ENCODE measurements at places on chromosomes 13 and 19.

DNA sequence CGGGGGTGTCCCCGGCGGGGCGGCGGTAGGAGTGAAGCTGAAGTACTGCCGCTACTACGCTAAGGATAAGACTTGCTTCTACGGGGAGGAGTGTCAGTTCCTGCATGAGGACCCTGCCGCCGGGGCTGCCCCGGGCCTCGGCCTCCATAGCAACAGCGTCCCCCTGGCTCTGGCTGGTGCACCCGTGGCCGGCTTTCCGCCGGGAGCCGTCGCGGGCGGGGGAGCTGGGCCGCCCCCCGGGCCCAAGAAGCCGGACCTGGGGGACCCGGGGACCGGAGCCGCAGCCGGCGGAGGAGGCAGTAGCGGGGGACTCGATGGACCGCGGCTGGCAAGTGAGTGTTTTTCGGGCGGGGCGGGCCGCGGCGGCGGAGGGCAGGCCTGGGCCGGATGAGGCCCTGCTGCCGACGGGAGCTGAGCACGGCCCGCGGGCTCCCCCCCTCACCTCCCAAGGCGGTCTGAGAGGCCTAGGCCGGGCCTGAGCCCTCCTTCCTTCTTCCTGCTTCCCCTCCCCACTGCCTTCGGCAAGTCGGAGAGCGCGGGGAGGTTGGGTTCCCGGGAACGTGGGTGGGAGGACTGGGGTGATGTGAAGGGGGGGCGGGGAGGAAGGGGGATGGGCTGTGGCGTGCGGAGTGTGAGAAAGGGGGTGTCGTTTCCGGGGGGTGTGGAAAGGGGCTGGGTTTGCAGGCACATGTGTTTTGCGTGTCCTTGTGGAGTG lies 568 bp downstream of the PAN3 start:
- DNase-seq = peak; percentile 76

DNA sequence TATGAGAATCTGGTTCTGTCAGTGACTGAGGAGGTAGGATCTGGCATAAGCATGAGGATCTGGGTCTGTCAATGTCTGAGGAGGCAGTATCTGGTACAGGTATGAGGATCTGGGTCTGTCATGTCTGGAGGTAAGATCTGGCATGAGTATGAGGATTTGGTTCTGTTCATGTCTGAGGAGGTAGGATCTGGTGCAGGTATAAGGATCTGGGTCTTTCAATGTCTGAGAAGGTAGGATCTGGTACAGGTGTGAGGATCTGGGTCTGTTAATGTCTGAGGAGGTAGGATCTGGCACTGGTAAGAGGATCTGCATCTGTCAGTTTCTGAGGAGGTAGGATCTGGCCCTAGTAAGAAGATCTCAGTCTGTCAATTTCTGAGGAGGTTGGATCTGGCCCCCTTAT lies 12.4 kb upstream of the PDCD2L start:
- no peak for DNase-seq

DNA sequence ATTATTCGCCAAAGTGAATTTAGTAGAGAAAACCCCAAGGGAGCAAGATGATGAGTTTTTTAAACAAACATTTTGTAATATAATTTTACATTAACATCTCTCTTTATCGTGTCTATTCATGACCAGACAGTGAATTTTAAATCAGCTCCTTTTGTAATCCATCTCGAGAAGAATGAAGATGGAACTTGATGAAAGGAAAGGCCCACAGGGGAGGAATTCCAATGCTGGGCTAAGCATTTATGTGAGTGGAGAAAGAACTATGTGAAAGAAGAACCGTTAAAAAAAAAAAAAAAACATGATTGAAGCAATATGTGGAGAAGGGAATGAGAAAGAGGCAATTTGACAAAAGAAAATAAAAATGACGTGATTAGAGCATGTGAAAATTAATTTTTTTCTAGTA lies 170.6 kb downstream of the KCTD12 start:
- DNase-seq = no peak

- no peak for DNase-seq
Measured at GRCh38 chr19:2180881-2181632, 17.3 kb downstream of the DOT1L start.

DNA sequence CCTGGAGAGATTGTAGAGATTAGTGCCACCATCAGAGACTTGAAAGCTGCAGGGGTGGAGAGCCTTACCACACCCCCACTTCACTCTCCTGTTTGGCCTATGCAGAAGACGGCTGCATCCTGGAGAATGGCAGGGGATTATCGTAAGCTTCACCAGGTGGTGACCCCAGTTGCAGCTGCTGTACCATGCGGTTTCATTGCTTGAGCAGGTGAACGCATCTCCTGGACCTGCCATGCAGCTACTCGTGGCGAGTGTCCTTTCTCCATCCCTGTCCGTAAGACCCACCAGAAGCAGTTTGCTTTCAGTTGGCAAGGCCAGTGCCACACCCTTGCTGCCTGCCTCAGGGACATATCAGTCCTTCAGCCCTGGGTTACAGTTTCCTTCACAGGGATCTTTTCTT lies 21.2 kb downstream of the PPP5C start:
- no peak for DNase-seq

DNA sequence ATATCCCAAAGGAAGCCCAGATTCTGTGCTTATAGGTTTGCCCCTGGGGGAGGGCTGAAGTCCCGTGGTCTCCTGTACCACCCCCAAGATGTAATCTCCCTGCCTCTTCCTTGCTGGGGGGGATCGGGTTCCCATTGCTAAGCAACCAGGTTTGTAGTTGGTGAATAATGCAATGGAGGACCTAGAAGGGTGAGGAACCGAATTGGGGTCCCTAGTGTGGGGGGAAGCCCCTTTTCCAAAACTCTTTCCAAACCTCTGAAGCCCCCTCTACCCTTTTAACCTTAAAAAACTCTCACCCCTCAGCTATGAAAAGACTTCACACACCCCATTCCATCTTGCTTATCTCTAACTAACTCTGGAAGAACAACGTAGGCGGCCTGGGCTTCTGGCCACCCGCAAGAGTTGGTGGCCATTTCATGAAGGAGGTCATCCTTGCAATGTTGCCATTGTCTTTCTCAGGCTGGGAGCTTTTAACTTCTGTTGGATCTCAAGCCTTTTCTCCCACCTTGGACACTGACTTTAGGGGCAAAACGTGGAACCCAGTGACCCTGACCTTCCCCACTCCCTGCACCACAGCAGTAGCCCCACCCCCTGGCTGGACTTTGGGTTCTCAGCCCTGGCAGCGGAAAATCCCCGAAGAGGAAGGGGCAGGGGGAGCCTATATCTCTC lies 661 bp downstream of the PALM3 start:
- DNase-seq = no peak

GRCh38 chr13:44927968-44928367 lies 61.3 kb downstream of the NUFIP1 start:
- no peak for DNase-seq

DNA sequence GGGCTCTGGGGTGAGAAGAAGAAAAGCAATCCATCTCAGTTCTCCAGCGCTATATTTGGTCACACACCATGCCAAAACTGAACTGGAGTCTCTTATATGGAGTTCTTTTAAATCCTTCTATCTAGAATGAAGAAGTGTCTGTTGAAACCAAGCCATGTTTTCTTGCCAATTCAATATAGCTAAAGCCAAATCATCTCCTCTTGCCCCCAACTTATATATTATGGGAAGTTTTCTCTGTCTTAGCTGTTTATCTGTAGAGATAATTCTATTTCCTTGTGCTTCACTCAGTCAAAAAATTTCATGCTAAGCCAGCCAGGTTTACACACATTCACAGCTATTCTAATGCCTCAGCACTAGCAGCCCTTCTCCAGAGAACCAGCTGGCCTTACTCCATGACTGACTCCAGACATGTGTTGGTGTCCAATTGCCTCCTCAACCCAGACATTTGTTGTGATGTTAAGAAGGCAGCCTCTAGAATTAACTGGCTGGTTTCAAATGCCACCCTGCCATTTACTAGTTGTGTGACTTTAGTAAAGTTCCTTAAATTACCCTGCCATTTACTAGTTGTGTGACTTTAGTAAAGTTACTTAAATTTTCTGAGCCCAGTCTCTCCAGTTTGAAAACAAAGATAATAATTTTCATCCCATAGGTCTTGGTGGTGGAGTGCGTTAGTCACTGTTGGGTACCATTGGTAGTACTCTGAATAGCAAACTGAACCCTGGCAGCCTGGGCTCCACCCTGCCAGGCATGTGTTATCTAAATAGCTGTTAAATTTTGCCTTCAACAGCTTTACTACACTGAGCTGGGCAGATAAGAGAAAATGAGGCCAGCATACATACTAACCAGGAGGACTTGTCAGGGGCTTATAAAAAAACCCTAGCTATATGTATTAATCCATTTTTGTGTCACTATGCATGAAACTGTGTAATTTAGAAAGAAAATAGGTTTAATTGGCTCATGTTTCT lies 525.1 kb downstream of the LMO7 start:
- DNase-seq = no peak

DNA sequence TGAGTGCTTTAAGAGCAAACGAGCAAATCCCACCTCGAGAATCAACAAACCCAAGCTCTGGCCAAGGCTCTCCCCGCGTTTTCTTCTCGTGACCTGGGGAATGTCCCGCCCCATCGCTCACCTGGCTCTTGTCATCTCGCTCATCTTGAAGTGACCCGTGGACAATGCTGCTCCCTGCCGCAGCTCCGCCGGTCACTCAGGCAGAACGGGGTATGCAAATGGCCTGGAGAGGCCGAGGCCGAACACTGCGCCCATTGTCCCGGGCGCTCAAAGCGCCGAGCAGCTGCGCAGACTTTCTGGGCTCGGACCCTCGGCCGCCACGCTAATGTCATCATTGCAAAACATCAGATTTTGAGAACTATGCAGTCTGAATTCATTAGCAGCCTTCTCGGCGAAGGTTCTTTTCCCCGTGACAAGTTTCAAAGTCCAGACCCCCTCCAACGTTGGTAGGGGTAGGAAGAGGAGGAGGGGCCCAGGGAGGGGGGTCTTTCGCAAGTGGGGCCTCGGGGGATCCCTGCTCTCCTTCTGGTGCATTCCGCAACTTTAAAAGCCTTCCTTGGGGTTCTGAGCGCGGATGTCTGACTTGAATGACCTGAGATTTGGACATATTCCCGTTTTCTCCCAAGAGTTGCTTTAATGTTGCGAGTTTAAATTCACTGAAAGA lies 39.7 kb downstream of the SOX1 start:
- DNase-seq = no peak

GRCh38 chr13:100767192-100767591 lies 92.6 kb upstream of the TMTC4 start:
- no peak for DNase-seq

DNA sequence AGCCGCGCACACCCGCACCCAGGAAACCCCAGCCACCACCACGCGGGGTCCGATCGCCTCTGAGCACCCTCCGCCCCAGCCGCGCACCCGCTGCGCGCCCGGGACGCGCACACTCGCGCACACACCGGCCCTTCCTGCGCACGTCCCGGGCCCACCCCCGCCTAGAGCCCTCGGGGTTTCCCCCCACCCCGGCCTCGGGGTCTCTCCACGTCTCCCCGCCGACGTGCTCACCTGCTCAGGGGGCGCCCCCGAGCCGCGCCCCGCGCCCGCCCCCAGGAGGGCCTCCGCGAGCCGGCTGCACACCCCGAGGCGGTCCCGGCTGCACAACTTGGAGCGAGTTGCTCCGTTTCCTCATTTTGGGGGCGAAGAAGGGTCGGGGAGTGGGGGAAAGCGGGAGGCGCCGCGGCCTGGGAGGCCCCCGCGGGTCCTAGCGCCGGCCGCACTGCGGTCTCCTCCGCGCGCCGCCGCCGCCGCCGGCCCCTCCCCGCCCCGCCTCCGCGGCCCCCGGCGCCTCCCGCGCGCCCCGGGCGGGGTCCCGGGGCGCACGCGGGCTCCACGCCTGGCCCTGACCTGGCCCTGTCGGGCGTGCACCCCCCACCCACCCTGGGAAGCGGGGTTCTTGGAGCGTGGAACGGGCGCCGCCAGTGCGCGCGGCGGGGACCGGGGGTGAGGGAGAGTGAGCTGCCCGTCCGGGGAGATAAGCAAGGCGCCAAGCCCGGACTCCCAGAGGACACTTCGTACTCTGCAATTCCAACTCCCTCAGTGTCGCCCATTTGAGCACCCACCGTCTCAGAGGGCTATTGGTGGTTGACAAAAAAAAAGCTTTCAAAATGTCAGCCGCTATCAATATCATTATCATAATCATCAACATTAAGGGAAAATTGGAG lies at the start of gene MATK:
Gene MATK, minus strand, starts transcription at position 444 of the 887 bp plus-strand sequence. CDS start 1,246 bp downstream, outside the sequence.
- no peak for DNase-seq

DNA sequence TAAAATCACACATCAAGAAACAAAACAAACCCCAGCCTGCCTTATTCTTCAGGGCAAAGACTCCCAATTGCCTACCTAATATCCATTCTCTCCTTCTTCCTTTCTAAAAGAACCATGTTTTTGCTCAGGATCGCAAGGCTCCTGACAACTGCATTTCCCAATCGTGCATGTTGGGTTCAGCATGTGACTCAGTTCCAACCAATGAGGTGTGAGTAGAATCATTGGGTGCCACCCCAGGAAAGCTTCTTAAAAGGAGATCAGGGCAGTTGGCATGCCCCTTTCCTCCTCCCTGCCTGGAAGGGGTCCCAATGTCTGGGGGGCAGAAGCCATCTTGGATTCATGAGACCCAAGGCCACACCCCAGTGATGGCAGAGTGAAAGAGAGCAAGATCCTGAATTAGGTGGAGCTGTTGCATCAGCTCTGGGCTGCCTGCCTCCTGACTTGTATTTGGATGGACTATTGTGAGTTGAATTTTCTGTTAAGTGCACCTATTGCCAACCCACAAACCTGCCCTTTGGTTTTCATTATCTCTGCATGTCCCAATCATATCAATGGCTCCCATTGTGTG lies 26.0 kb upstream of the UBAC2 start:
- no peak for DNase-seq

GRCh38 chr19:54421169-54421516 lies 5.9 kb downstream of the TTYH1 start:
- DNase-seq = no peak

DNA sequence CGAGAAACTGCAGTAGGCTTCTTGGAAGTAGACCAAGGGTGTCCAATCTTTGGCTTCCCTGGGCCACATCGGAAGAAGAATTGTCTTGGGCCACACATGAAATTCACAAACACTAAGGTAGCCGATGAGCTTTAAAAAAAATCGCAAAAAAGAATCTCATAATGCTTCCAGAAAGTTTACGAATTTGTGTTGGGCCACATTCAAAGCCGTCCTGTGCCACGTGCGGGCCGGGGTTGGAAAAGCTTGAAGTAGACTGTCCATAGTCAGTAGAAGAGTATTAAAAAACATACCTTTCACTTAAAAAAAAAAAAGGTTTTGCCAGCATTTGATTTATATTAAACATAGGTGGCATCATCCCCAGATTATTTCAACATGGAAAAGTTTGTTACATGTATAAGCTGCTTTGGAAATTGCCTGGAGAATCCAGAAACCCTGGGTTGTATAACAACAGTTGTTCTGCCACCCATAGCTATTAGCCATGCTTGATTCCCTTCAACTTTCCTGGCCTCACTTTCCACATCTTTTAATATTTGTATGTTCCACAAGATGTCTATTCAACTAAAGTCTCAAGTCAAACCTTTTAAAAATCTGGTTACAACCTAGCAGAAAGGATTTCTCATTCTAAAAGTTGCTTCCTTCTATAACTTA lies 1.0 kb downstream of the IFT88 start:
- DNase-seq = no peak

GRCh38 chr19:18179957-18180356 lies 6.3 kb downstream of the IFI30 start:
- no peak for DNase-seq

- no peak for DNase-seq
Measured at GRCh38 chr13:65336087-65336749, 1893.9 kb downstream of the PCDH9 start.
